Stimulated activated CD4-positive, alpha-beta T cell treated with anti-CD3 and anti-CD28 coated beads, TNF-alpha, amount 100 ng/mL, for 1 hour (primary cell): ENCODE measurements at places on chromosomes 6 and 20.
A peak's percentile ranks its signal among the peaks of the same experiment; 100 is the strongest.

- DNase-seq = no peak
Measured at GRCh38 chr20:31837896-31838397, 7.5 kb downstream of the FOXS1 start.

DNA sequence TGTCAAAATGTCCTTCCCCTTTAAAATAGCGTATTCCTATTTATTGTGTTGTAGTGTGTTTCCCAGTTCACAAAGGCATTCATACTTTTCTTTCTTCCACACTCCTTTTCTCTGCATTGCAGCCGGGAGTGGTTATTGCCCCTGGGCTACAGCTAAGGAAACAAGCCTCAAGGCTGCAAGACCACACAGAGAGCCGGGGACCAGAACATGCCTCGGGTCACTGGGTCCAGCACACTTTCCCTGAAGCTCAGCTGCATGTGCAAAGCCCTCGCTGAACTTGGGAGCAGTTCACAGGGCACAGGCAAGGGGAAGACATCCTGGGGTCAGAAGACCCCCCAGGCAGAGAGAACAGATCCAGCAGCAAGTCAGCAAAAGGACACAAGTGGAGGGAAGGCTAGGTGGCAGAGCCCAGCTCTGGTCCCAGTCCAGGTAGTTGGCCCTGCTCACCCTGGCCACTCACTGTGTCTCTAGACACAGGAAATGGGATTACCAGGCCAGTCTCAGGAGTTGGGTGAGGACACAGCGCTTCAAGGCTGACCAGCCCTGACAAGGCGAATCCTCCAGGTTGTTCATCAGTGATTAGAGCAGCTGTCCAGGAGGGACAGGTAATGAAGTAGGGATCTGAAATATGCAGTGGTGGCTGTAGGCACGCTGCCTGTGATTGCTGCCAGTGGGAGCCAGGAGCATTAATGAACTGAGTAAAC lies 118.2 kb downstream of the CD83 start:
- no peak for DNase-seq

DNA sequence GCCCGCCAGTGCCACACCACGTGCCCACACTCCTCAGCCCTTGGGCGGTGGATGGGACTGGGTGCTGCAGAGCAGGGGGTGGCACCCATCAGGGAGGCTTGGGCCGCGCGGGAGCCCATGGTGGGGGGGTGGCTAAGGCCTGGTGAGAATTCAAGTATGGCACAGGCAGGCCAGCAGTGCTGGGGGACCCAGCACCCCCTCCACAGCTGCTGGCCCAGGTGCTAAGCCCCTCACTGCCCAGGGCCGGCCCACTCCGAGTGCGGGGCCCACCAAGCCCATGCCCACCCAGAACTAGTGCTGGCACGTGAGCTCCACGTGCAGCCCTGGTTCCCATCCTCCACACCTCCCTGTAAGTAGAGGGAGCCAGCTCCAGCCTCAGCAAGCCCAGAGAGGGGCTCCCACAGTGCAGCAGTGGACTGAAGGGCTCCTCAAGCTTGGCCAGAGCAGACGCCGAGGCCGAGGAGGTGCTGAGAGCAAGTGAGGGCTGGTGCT lies 1091.1 kb upstream of the GJE1 start:
- no peak for DNase-seq

DNA sequence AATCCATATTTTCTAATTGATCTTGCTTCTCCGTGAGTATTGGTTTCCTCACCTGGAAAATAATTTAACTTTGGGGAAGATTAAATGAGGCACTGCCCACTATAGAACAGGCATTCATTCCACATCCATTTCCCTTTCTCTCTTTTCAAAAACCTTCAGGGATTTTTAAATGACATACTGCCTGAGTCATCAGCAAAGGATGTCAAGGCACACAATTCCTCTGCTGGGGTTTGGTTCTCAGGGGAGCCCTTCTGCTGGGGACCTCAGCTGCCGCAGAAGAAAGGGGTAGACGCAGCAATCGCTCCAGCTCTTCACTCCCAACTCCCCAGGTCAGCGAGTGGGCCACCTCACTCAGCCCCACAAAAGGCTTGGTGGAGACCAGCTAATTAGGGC lies 90.7 kb upstream of the BACH2 start:
- no peak for DNase-seq

DNA sequence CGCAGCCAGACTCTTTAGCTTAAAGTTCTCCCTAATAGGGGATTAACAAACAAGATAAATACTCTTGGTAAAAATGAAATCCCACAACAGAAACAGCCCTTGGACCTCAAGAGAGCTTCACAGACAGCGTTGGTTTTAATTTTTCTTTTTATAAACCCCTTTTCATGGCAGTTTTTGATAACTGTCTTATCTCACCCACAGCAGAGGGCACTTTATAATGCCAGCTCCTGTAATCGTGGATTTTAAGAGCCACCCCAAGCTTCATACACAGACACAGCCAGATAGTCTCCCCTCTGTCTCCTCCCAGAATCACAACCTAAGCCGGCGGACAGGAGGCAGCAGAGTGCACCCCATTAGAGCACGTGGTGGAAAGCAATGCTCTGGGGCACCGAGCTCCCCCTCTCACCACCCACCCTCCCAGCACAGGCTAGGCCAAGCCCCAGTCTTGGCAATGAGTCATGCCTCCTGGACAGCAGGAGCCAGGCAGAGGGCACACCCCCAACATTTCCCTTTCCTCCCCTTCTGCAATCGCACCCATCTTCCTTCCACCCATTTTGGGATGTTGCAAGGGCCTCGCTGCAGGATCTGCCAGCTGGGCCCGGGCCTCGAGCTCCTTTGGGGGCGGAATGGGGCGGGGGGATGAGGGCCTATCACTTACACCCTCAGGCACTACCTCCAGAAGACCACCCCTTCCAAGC lies 2.4 kb downstream of the JAG1 start:
- no peak for DNase-seq

DNA sequence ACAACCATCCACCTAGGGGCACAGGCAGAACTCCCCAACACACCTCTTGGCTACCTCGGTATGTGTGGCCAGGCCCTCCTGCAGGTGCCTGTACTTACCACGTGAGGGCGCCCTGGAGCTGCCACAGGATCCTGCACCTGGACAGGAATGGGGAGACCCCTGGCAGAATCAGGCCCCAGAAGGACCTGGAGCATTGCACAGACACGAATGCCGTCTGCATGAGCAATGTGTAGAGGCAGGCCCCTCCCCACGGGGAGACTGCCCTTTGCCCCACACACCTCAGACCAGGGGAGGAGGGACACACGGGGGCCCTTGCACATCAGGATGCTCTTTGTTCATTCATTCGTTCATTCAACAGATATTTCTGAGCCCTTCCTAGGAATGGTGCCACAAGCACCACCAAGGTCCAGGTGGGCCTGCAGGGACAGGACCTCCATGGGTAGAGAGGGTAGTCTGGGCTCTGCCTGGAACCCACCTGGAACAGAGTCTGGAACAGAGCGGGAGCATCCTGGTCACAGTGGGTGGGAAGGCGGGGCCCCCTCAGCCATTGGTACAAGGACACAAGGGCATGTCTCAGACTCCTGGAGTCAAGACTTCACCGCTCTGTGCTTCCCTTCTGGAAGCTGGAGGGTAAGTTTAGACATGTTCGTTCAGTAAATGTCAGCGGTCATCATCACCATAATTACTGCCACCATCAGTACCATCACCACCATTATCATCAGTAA lies 32.3 kb downstream of the YTHDF1 start:
- peak; percentile 4 for DNase-seq
